ENCODE measurements at places on chromosomes 16 and 17. TPM values are rescaled to one million over a fixed set of nuclear protein-coding genes. Genes with fewer than 3 reads are reported as not detected.
A peak's percentile ranks its signal among the peaks of the same experiment; 100 is the strongest.

DNA sequence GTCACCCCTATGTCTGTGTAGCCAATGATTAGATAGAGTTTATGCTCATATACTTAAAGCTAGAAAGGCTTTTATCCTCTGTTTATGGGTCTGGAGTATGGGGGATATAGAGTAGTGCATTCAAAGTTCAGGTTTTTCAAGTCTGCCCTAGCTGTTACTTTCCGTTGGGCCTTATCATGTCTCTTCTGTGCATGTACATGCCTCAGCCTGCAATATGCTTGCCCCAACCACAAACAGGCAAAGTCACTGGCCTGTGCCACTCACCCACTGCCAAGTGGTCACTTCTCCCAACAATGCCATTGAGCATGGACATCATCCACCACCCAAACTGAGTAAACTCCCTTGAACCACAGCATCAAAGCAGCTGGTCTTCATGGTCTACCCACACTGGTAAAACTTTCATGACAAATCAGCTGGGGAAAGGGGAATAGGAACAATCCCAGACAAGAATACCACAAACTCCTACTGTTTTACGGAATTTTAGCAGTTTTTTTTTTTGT, 70.3 kb upstream of the C17orf78 start:
- no peak for DNase-seq

Gene KRT31
- polyA plus RNA-seq = not detected

Gene C16orf96
- polyA plus RNA-seq = 0.33 TPM

DNA sequence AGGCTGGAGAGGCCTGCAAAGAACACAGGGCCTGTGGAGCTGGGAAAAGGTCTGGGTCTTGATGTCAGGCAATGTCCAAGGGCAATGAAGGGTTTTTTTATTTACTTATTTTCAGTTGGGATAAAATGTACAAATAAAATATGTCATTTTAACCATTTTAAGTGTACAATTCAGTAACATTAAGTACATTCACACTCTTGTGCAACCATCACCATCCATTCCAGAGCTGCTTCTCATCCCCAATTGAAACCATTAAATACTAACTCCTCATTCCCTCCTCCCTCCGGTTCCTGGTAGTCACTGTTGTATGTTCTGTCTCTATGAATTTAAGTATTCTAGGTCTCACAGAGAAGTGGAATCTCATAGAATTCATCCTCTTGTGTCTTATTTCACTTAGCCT, 444.7 kb downstream of the HS3ST3B1 start:
- no peak for DNase-seq

DNA sequence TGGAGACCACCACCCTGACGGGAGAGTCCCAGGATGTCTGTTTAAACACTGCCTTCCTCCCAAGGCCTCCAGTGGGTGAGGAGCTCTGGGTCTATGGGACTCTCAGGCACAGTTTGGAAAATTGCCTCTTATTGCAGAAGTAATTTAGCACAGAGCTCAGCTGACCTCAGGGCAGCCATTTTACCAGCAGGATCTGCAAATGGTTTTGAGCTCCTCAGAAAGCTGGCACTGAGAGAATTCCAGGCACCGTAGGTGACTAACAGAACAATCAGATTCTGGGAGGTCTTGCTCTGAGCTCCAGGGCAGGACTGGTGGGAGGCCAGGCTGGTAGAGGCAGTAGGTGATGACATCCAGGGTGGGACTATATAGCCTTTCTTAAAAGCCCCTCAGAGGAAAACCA, 17.3 kb upstream of the C16orf74 start:
- no peak for DNase-seq

DNA sequence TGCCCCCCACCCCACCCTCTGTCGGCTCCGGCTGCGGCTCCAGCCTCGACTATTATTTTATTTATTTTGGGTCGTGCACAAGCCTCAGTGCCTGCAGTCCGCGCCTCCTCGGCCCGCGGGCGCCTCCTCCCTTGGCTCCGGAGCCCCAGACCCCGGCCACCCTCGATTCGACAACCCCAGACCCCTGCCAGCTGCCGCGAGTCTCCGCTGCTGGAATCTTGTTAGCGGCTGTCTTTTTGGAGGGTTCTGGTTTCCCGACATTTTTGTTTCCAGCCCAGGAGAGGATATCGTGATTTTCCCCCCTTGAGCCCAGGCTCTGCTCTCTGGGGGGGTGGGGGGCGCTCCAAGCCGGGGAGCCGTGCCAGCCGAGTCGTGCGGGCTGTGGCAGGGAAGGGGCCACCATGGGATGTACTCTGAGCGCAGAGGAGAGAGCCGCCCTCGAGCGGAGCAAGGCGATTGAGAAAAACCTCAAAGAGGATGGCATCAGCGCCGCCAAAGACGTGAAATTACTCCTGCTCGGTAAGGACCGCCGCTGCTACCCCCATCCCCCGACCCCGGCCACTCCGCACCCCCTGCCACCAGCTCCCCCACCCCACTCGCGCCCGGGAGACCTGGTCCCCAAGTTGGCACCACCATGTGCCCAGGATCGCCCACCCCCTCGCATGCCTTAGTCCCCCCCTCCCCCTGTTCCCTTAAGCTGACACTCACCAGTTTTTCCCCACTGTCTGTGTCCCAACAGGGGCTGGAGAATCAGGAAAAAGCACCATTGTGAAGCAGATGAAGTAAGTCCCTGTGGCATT, 746 bp downstream of the GNAO1 start:
- DNase-seq = no peak

- no peak for DNase-seq
Observed at GRCh38 chr17:82110298-82110697, 12.3 kb upstream of the FASN start.

DNA sequence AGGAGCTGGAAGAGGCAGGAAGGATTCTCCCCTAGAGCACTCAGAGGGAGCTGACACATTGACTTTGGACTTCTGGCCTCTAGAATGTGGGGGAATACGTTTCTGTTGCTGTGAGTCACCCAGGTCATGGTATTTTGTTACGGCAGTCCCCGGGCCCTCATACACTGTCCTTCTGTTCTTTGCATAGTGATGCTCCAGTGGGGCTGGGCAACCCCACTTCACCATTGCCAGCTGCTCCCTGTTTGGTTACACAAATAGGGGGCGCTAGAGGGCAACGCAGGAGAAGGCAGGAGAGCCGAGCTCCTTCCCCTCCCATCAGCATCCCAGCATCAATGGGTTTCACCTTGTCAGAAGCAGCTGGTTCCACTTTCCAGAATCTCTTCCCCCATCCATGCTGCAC, 257.7 kb upstream of the FOXF1 start:
- DNase-seq = no peak

DNA sequence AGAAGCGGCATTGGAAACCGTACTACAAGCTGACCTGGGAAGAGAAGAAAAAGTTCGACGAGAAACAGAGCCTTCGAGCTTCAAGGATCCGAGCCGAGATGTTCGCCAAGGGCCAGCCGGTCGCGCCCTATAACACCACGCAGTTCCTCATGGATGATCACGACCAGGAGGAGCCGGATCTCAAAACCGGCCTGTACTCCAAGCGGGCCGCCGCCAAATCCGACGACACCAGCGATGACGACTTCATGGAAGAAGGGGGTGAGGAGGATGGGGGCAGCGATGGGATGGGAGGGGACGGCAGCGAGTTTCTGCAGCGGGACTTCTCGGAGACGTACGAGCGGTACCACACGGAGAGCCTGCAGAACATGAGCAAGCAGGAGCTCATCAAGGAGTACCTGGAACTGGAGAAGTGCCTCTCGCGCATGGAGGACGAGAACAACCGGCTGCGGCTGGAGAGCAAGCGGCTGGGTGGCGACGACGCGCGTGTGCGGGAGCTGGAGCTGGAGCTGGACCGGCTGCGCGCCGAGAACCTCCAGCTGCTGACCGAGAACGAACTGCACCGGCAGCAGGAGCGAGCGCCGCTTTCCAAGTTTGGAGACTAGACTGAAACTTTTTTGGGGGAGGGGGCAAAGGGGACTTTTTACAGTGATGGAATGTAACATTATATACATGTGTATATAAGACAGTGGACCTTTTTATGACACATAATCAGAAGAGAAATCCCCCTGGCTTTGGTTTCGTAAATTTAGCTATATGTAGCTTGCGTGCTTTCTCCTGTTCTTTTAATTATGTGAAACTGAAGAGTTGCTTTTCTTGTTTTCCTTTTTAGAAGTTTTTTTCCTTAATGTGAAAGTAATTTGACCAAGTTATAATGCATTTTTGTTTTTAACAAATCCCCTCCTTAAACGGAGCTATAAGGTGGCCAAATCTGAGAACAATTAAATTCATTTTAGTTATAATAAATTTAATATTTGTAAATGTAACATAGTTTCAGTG, 1.7 kb downstream of the HEXIM1 start:
- no peak for DNase-seq

- DNase-seq = no peak
Observed at GRCh38 chr17:37392024-37392590, 14.5 kb downstream of the ACACA start.

- DNase-seq = peak; percentile 8
Observed at GRCh38 chr17:61583242-61583641, 7.8 kb downstream of the NACA2 start.

DNA sequence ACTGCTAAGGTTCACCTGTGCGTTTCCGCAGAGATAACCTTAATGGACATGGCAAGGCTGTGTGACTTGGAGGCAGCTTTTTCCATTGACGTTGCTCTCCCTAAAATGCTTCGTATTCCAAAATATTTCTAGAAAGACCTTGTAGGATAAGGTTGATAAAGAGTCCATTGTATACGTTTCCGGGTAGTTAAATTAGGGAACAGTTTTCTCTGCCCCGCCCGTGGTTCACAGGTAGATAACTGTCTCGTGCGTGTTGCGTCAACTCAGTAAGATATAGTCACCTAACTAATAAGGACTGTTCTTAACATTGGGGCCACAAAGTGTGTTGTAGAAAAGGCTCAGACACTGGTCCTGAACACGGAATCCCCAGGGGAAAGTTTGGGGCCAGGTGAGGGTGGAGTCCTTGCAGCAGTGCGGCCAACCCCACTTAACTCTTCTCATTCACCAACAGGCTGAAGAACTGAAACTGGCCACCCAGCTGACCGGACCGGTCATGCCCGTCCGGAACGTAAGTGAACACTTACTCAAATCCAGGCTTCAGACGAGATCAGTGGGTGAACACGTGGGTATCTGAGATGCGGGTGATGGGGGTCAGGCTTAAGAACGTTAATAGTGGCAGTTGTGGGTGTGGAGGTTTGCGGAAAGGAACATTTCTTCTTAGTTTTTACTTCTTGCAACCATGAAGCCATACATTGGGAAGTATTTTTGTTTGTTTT, 1.6 kb downstream of the RPL13 start:
- DNase-seq = no peak

DNA sequence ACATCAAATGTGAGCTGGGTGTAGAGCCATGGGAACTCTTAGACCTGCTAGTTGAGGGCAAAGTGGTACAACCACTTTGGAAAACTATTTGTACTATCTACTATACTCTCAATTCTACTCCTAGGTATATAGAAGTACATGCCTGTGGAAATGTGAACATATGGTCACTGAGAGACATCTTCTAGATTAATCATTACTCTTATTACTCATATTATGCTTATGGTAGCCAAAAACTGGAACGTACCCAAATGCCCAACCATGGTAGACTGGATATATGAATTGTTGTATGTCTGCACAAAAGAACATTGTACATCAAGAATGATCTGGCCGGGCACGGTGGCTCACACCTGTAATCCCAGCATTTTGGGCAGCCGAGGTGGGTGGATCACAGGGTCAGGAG, 2.7 kb downstream of the WDR45B start:
- DNase-seq = no peak

DNA sequence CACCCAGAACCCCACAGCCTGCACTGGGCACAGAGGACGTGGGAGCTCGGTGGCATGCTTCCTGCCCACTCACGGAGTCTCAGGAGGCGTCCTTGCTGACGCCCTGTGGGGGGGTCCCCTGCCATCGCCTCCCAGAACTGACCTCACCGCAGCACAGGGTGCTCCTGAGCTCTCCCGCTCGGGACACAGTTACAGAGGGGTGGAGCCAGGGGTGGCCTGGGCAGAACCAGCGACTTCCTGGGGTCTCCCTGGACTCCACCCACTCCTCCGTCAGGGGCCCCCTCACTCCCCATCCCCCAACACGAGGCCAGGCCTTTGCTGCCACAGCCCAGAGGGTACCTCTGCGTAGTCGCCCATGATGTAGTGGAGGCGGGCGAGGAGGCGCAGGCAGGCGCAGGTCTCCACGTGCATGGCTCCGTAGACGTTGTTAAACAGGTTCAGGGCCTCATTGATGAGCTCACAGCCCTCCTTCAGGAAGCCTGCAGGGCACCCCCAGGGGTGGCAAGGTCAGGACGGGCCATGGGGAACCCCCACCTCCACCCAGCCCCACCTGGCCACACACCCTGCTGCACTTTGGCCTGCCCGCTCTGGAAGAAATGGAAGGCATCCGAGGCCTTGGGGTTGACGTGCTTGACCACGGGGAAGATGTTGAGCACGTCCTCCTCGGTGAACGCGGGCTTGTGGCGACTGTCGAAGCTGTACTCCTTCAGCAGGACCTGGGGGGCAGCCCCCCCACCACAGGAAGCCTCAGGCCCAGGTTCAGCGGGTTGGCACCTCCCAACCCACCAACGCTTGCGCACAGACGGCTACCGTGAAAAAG, 17.8 kb downstream of the CLUH start:
- no peak for DNase-seq

DNA sequence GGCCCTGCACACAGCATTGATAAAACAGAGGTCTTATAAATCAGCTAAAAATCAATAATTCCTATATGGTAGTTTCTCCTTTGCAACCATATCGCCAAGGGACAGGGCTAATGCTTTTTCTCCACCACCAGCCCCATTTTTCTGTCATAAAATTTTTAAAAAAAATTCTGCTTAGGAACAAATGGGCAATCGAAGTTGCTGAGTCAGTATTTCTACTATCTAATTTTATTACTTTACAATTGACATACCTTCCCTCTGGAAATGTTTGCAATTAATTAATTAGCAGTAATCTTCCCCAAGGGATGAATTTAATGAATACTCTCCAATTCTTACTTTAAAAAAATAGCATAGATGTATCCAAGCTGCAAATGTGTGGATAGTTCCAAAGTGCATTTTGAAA, 1.7 kb upstream of the IRX6 start:
- no peak for DNase-seq

Measured in left kidney (tissue), 8 donors.